ENCODE measurements at places on chromosomes 7 and 10.

DNA sequence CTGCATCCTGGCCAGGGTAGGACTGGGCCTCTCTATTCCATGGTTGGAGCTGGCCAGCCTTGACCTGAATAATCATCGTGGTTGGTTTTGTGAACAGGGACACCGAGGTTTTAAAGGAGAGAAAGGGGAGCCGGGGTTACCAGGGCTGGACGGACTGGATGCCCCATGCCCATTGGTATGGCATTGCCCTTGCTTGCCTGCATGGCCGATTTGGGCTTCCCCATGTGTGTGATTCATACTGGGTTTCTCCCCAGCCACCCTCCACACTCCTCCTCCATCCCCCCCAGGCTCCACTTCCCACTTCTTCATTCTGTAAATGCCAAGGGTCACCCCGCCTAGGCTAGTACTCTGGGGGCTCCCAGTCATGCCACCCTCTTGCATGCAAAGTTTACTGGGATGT, 98.8 kb upstream of the MACROH2A2 start:
- no peak for DNase-seq

GRCh38 chr7:874031-874749, 2.2 kb upstream of the GET4 start:
- DNase-seq, result no peak

DNA sequence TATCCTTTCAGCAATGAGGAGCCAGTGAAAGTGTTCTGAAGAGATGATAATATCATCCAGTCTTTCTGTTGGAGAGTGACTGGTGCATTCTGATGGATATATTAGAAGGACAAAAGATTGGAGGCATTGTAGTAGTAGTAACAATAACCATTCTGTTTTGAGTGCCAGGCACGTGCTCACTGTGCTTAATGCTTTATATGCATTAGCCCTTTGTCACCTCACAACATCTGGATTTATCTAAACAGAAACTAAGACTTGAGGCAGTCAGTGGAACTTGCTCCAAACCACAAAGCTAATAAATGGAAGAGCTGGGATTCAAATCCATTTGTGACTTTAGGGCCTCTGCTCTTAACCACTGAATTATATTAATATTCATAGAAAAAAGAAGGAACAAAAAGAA, 84.5 kb upstream of the OIT3 start:
- DNase-seq, result no peak

GRCh38 chr10:62075912-62076311, 174.4 kb downstream of the ARID5B start:
- DNase-seq, result no peak

- no peak for DNase-seq
Observed at GRCh38 chr10:14120812-14121211, 209.9 kb downstream of the FRMD4A start.

GRCh38 chr7:5554287-5554610, 130.6 kb upstream of the TNRC18 start:
- DNase-seq, result no peak

DNA sequence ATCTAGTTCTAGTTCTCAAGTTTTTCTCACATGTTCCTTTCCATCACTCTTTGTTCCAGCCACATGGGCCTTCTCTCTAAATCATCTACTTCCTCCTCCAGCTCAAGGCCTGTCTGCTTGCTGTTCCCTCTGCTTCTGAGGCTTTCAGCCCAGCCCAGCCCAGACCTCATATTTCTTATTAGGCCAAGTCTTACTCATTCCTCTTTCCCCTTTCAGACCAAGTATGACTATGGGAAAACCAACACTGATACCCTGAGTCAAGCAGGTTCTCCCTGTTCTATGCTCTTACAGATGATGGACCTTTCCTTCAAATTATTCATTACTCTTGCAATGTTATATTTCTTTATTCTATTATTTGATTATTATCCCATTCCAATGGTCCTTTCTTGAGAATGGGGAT, 80.3 kb upstream of the SEM1 start:
- DNase-seq, result no peak

DNA sequence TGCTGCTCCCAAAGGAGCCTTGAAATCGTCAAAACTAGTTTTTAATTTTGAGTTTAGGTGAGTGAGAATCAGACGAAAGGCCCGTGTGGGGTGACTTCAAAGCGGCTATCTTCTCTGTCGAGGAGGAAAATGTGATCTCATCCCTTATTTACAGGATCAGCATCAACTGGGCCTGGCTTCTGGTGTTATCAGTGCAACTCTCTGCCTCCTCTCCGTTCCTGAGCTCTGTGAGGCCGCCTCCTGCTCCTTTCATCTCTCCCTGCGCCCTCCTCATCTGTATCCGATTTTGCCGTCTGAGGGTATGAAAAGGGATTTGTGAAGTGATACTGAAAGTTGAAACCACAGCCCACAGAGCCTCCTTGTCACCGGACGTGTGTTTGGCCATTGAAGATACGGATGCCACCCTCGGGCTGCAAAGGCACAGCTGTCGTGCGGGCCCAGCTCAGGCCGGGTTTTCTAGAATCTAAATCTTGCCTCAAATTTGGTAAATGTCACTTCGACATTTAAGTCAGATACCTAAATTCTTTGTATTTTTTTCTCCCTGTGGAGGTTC, 408.7 kb upstream of the ADARB2 start:
- no peak for DNase-seq

GRCh38 chr7:7557252-7557651, 9.4 kb upstream of the MIOS start:
- no peak for DNase-seq

- DNase-seq, result no peak
Observed at GRCh38 chr10:101672536-101672935, 22.4 kb downstream of the FBXW4 start.
